ENCODE measurements at places on chromosomes 11 and 22.

GRCh38 chr11:7494086-7494745 is 8.9 kb downstream of the OLFML1 start:
- no peak for DNase-seq

DNA sequence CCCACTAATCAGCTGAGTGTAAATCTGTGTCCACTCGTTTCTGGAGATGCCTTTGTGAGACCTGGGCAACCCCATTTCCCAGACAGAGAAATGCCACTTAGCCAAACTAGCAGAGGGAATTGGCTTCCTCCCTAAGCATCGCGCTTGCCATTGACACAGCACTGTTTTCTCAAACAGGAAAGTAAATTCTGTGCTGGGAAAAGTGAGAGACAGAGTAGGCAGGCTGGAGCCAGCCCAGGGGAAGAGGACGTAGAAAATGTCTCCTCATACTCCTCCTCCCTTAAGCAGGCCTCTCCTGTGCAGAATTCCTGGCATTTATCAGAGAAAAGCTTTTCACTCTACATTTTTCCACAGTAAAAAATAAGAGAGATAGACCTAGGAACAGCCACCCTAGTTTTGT is 99.1 kb upstream of the AMOTL1 start:
- no peak for DNase-seq

DNA sequence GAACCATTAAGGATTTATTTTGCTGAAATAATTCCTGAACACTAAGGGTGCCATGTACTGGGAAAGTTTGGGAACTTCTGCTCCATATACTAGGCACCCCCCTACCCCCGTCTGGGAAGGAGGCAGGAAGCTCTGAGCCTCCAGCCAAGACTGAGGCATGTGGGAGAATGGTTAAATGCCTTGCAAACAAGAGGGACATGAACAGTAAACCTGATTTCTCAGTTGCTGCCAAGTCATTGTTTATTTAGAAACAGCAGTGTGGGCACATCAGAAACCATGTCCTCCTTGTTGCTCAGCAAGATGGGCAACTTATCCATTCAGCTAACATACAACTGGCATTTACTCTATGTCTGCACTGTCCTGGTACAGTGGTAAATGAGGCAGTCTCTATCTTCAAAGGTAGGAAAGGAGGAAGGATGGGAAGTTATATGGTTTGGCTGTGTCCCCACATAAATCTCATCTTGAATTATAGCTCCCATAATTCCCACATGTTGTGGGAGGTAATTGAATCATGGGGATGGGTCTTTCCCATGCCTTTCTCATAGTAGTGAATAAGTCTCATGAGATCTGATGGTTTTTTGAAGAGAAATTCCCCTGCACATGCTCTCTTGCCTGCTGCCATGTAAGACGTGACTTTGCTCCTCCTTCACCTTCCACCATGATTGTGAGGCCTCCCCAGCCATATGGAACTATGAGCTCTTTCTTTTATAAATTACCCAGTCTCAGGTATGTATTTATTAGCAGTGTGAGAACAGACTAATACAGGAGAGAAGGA is 459.1 kb downstream of the MIAT start:
- no peak for DNase-seq

DNA sequence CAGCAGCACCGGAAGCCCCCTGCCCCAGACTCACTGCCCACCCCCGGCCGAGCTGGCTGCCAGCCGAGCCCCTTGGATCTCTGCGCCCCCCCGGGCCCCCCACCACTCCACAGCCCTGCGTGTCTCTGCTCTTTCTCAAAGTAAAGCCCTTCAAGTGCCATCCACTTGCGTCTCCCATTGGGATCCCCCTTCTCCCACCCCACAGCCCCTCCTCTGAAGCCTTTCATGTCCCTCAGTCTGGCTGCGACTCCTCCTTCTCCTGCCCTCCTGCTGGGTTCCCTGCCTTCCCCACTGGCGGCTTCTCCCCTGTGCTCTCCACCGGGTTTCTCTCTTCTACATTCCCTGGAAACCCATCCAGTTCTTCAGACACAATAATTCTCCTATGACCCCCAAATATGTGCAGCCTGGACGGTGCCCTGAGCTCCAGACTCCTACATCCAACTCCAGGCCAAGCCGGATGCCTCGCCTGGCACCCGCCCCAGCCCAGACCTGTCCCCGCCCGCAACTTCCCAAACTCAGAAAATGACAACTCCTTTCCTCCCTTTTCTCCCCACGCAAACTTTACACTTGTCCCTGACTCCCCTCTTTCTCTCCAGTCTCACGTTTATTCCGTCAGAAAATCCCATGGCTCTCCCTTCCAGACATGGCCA is 108.9 kb downstream of the WNT7B start:
- DNase-seq = no peak

GRCh38 chr11:58919561-58919960 is 19.7 kb upstream of the GLYATL1 start:
- no peak for DNase-seq
